ENCODE measurements at places on chromosomes 11 and 22. TPM values are rescaled to one million over a fixed set of nuclear protein-coding genes. Genes with fewer than 3 reads are reported as not detected.

OLFML1 gene
- total RNA-seq: not detected

C11orf91 gene
- total RNA-seq: not detected

ACAD8 gene
- 34.5 TPM for total RNA-seq

TRIM6 gene
- 7.1 TPM for total RNA-seq

ST14 gene
- 2.4 TPM for total RNA-seq

- DNase-seq: no peak
Observed at GRCh38 chr22:20802922-20803553, 29.1 kb downstream of the SERPIND1 start.

DNA sequence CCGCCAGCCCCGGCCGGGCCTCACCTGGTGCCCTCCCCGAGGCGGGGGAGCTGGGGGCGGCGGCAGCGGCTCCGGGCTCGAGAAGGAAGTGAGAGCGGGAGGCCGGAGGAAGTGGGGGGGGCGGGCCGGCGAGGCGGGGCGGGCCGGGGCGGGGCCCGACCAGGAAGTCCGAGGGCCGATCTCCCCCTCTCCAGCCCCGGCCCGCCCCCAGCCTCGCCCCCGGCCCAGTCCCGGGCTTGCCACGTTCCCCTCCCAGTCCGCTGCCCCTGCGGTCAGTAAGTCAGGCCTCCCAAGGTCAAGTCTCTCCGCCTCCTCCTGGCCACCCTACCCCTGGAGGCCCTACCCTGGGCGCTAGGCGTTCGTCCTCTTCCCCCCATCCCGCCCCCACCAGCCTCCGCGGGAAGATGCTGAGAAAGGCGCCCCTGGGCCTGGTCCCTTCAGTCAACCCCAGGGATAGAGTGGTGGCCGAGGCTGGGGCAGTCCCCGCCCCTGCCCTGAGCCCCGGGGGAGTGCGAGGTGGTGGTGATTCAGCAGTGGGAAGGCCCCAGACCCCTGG, at the start of gene RHOG:
RHOG (minus strand) TSS at position 90 of the 556 bp plus-strand sequence. CDS start 12,821 bp downstream, outside the sequence.
- no peak for DNase-seq

GRCh38 chr11:112836256-112836602, 125.0 kb upstream of the NCAM1 start:
- DNase-seq: no peak

GRCh38 chr11:117345039-117345438, 17.4 kb downstream of the CEP164 start:
- no peak for DNase-seq

DNA sequence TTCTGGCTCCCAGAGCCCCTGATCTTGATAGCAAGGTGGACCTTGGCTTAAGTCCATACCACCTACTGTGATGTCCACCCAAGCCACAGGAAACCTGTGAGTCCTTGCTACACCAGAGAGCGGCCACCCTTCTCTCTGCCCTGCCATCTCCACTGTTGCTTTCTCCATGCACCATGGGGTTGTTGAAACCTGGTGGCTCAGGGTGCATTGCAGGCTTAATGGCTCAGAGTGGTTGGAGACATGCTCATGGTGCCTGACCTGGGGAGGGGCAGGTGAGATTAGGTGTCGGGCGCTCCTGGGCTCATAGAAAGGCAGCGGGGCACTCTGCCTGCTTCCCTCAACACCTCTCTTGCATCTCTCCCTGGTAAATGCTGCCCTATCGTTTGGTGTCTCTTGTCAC, 25.0 kb upstream of the CACNG2 start:
- no peak for DNase-seq

- DNase-seq: no peak
Observed at GRCh38 chr11:57474803-57475115, 14.4 kb downstream of the RTN4RL2 start.

DNA sequence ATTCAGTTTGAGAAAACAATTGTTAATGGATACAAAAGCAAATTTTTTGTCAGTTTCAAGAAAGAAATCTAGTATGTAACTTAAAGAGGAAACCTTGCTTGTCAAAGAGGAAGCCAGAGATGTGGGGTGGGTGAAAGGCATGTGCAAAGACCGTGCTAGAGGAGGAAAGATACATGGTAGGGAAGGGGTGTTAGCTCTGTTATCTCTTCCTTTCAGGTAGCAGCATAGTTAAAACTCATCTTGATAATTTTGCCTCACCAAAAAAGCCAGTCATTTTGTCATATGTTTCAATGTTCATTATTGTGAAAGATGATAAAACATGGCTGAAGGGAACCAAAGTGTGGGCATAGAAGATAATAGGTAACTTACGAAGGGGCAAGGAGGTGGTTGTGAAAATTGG, 2.6 kb upstream of the MS4A2 start:
- no peak for DNase-seq

DNA sequence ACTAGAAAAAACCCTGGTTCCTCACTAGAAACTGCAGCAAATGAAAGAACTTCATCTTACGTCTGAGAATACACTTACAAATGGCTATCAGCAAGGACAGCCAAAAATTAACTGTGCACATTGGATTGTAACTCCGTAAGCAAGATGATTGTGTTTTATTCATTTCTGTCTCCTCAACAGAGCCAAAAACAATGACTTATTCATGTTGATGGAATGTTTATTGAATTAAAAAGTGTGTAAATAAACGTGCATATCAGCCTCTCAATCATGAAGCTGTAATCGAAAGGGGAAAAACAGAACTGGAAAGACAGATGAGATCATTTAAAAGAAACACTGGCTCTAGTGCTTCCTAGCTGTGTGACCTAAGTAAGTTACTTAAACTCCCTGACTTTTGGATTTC, 307.5 kb upstream of the ZC3H12C start:
- no peak for DNase-seq

DNA sequence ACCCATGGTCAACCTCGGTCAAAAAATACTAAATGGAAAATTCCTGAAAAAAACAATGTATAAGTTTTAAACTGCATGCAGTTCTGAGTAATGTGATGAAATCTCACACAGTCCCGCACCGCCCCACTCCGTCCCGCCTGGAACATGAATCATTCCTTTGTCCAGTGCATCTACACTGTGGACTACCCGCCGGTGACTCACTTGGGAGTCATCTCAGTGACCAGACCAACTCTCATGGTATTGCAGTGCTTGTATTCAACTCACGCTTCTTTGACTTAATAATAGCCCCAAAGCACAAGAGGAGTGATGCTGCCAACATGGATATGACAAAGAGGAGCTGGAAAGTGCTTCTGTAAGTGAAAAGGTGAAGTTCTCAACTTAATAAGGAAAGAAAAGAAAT, 48.8 kb downstream of the ARHGAP32 start:
- DNase-seq: no peak
